A673 (cell line): ENCODE measurements at places on chromosomes 5 and 9. TPM values are rescaled to one million over a fixed set of nuclear protein-coding genes. Genes with fewer than 3 reads are reported as not detected.

GRCh38 chr5:96611946-96612345, 50.2 kb upstream of the CAST start:
- DNase-seq = no peak
- H3K36me3 ChIP-seq = no peaks in the 10 kb centered on the region
- peaks cover 36% of the 10 kb centered on the region for H3K4me1 ChIP-seq
- H3K4me3 ChIP-seq = no peak overlapping the region
- no peak overlapping the region for H3K27ac ChIP-seq

- no peak overlapping the region for H3K4me3 ChIP-seq
- no peak for DNase-seq
- no peaks in the 10 kb centered on the region for H3K36me3 ChIP-seq
- H3K4me1 ChIP-seq = no peaks in the 10 kb centered on the region
- H3K27me3 ChIP-seq = no peaks in the 10 kb centered on the region
These were observed 135.6 kb downstream of the KCNIP1 start for GRCh38 chr5:170639221-170639925.

GRCh38 chr5:5304361-5305020, 118.0 kb upstream of the ICE1 start:
- no peak overlapping the region for H3K27ac ChIP-seq
- H3K4me1 ChIP-seq = peaks cover 14% of the 10 kb centered on the region
- peak; percentile 51 for DNase-seq
- no peaks in the 10 kb centered on the region for H3K27me3 ChIP-seq
- H3K36me3 ChIP-seq = no peaks in the 10 kb centered on the region

GRCh38 chr9:129490583-129491486, 130.1 kb downstream of the C9orf50 start:
- H3K27ac ChIP-seq = peak overlapping the region; percentile 98
- H3K4me1 ChIP-seq = peaks cover 69% of the 10 kb centered on the region
- H3K4me3 ChIP-seq = peak overlapping the region; percentile 48
- H3K36me3 ChIP-seq = no peaks in the 10 kb centered on the region

DNA sequence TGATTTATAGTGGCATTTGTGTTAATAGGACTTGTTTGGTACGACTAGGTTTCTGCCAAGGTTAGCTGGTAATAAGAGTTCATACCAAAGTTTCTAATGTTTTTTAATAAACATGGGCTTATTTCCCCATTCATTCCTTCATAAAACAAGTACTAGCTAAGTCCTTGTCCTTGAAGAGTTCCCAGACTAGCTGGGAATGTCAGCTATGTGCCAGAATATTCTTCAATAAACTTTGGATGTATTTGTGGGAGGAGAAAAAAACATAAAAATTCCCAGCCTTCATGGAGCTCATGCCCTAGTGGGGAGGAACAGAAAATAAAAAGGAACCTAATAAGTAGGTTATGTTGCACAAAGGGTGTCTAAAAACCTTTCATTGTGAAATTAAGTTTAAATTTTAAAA, 176.9 kb downstream of the DENND1A start:
- no peak for DNase-seq
- H3K4me1 ChIP-seq = peaks cover 5% of the 10 kb centered on the region
- no peak overlapping the region for H3K27ac ChIP-seq
- no peaks in the 10 kb centered on the region for H3K27me3 ChIP-seq
- no peak overlapping the region for H3K4me3 ChIP-seq
- H3K36me3 ChIP-seq = no peaks in the 10 kb centered on the region

DNA sequence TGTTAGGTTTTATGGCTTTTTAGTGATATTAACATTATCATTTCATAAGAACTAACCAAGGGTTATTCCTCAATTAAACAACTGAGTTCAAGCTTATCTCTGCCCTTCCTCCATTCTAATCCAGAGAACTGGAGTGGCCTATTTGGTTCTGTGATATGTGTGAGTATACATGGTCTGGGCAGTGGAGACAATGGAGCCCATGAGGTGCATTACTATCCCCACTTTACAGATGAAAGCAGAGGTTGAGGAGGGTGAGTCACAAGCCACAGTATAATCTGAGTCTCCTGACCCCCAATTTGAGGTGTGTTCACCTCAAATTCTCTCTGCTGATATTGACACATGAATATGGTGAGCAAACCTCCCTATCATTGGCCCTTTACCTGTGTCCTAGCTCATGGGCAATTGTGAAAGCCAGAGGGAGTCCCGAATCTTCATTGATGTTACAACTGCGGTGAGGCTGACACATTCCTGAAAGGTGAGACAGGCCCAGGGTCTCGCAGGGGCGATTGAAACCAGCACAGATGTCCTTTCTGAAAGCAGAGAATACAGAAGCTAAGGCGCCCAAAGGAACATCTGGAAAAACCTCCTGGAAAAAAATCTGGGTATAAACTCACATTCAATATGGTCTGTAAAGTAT, 217.2 kb downstream of the TARS1 start:
- H3K36me3 ChIP-seq = no peaks in the 10 kb centered on the region
- no peaks in the 10 kb centered on the region for H3K27me3 ChIP-seq
- H3K4me1 ChIP-seq = no peaks in the 10 kb centered on the region
- H3K27ac ChIP-seq = no peak overlapping the region
- H3K4me3 ChIP-seq = no peak overlapping the region

DNA sequence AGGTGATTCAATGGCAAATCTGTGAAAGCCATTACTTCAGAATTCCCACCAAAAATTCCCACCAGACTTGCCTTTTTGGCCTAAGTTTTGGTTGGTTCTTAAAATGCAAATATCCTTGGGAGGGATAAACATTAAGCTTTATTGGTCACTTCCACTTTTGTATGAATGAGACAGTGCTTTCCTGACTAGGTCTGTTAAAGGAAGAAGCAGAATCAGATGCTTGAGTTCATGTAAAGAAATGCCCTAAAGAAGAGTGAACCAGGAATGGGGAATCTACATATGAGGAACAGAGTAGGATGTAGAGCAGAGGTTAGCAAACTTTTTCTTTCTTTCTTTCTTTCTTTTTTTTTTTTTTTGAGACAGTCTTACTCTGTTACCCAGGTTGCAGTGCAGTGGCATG, 129.3 kb downstream of the GCNT1 start:
- DNase-seq = no peak
- peaks cover 13% of the 10 kb centered on the region for H3K27me3 ChIP-seq
- no peaks in the 10 kb centered on the region for H3K36me3 ChIP-seq

GRCh38 chr5:33937017-33937706, 976 bp downstream of the RXFP3 start:
- H3K27ac ChIP-seq = no peak overlapping the region
- no peak overlapping the region for H3K4me3 ChIP-seq
- H3K27me3 ChIP-seq = peaks cover 69% of the 10 kb centered on the region
- no peak for DNase-seq
- no peaks in the 10 kb centered on the region for H3K36me3 ChIP-seq

GRCh38 chr5:4640795-4641194, 499.3 kb upstream of the ADAMTS16 start:
- no peak overlapping the region for H3K4me3 ChIP-seq
- H3K4me1 ChIP-seq = no peaks in the 10 kb centered on the region
- H3K36me3 ChIP-seq = no peaks in the 10 kb centered on the region
- H3K27ac ChIP-seq = no peak overlapping the region
- no peak for DNase-seq
- H3K27me3 ChIP-seq = no peaks in the 10 kb centered on the region

GRCh38 chr9:4160249-4160648, 139.6 kb downstream of the GLIS3 start:
- no peaks in the 10 kb centered on the region for H3K4me1 ChIP-seq
- H3K27ac ChIP-seq = no peak overlapping the region
- no peaks in the 10 kb centered on the region for H3K36me3 ChIP-seq
- no peak for DNase-seq
- H3K4me3 ChIP-seq = no peak overlapping the region
- H3K27me3 ChIP-seq = no peaks in the 10 kb centered on the region

The DMRTA1 gene
- total RNA-seq = 0.41 and 0.61 TPM in 2 replicates

The AP3S1 gene
- total RNA-seq = 66.9 and 71.8 TPM in 2 replicates
